ENCODE measurements at places on chromosomes 6 and 20. TPM values are rescaled to one million over a fixed set of nuclear protein-coding genes. Genes with fewer than 3 reads are reported as not detected.

SLC17A9 gene
- total RNA-seq: 6.9 TPM

WFDC10B gene
- total RNA-seq: not detected

ZDHHC14 gene
- total RNA-seq: 6.8 TPM

YWHAB gene
- total RNA-seq: 155 TPM

CFB gene
- total RNA-seq: 34.6 TPM

BPIFB4 gene
- total RNA-seq: not detected

TUBB2B gene
- total RNA-seq: 31.1 TPM

ADGRF1 gene
- not detected for total RNA-seq

FAM120B gene
- total RNA-seq: 22.0 TPM

TULP1 gene
- total RNA-seq: not detected
